WTC11 (cell line): ENCODE measurements at places on chromosomes 16 and 17.

DNA sequence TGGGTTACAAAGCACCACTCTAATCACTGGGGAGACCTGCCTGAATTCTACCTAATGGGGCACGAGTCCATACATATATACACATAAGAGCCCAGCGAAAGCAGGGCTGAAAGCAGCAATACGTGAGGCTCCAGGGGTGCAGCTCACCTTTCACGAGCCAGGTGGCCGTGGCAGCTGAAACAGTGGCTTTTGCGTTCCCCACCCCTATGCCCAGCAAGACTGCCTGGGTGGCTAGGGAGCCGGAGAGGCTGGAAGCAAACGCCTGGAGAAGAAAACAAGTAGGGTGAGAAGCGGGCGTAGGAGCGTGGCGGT lies 618 bp downstream of the RUSF1 start:
- no peak for DNase-seq
- H3K27ac ChIP-seq: peak overlapping the region; percentile 58
- peaks cover 21% of the 10 kb centered on the region for H3K4me1 ChIP-seq
- peak overlapping the region; percentile 92 for H3K4me3 ChIP-seq
- no peaks in the 10 kb centered on the region for H3K36me3 ChIP-seq
- peaks cover 2% of the 10 kb centered on the region for H3K27me3 ChIP-seq

- no peak overlapping the region for H3K4me3 ChIP-seq
- no peaks in the 10 kb centered on the region for H3K27me3 ChIP-seq
- no peaks in the 10 kb centered on the region for H3K36me3 ChIP-seq
- H3K4me1 ChIP-seq: peaks cover 19% of the 10 kb centered on the region
- DNase-seq: peak; percentile 42
- H3K27ac ChIP-seq: no peak overlapping the region
Observed at GRCh38 chr16:85402910-85403692, 210.0 kb upstream of the GSE1 start.

DNA sequence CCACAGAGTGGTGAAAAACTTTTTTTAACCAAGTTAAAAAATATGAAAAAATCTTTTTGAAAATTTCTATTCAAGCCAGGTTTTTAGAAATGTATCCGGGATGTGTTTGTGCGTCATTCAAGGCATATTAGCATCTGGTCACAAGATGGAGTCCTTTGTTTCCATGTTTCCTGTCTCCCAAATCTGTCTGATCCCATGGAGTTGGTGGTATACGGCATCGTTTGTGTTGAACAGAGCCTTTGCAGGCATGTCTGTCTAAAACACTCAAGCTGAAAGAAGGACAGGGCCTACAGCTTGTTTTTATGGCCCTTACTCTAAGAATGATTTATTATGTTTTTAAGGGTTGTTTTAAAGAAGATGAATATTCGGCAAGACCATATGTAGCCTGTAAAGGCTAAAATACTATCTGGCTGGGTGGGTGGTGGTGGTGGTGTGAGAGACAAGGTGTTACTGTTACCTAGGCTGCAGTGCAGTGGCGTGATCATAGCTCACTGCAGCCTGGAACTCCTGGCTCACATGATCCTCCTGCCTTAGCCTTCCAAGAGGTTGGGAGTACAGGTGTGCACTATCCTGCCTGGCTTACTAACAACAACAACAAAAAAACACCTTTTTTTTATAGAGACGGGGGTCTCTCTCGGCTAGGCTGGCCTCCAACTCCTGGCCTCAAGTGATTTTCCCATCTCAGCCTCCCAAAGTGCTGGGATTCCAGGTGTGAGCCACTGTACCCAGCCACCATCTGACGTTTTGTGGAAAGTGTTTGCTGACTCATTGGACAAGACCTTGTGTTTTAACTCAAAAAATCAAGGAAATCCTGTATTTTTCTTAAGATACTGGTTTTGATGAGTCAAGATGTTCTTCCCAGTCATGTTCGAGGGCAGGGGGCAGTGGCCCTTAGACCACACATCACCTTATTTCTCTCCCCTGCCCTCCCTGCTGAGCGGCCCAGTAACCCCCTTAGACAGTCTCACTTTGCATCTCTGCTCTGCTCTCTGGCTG lies 52.2 kb downstream of the NDE1 start:
- H3K4me3 ChIP-seq: no peak overlapping the region
- H3K36me3 ChIP-seq: peaks cover 24% of the 10 kb centered on the region
- H3K27ac ChIP-seq: no peak overlapping the region
- H3K4me1 ChIP-seq: no peaks in the 10 kb centered on the region

GRCh38 chr16:50789757-50790156 lies 47.9 kb downstream of the CYLD start:
- H3K36me3 ChIP-seq: peaks cover 7% of the 10 kb centered on the region
- no peak for DNase-seq
- H3K27me3 ChIP-seq: no peaks in the 10 kb centered on the region
- no peaks in the 10 kb centered on the region for H3K4me1 ChIP-seq

- peaks cover 66% of the 10 kb centered on the region for H3K4me1 ChIP-seq
- peaks cover 15% of the 10 kb centered on the region for H3K36me3 ChIP-seq
- H3K4me3 ChIP-seq: peak overlapping the region; percentile 43
- DNase-seq: no peak
- no peaks in the 10 kb centered on the region; the same call in 1 of the 2 replicates for H3K27me3 ChIP-seq
- peak overlapping the region; percentile 81 for H3K27ac ChIP-seq
Observed at GRCh38 chr16:60214311-60214710, 1480.2 kb upstream of the GOT2 start.

- no peak overlapping the region for H3K27ac ChIP-seq
- H3K27me3 ChIP-seq: peaks cover 92% of the 10 kb centered on the region
- peak; percentile 51 for DNase-seq
Observed at GRCh38 chr17:47851764-47852112, 775 bp upstream of the SP6 start.

DNA sequence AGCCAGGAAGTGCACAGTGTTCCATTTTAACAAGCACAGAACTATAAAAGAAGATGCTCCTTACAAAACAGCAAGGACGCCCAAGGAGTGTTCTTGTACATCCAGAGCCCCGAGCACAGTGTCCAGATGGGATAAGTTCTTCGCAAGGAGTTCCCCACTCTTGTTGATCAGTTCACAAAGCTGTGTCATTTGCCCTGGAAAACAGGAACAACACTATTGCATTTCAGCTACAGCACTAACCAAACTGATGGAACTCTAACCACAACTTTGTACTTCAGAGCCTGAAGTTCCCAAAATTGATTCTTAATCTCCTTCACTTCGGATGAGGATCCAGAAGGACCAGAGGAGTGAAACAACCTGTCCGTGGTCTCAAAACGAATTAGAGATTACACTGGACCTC lies 5.1 kb downstream of the COPS3 start:
- no peak overlapping the region for H3K27ac ChIP-seq
- H3K4me3 ChIP-seq: no peak overlapping the region
- H3K36me3 ChIP-seq: peaks cover 23% of the 10 kb centered on the region
- no peak for DNase-seq

GRCh38 chr16:55655897-55656681 lies at the start of gene SLC6A2:
SLC6A2 (plus strand) TSS chr16:55655988; CDS start chr16:55656695, 707 bp downstream.
- H3K27me3 ChIP-seq: peaks cover 47% of the 10 kb centered on the region
- H3K4me1 ChIP-seq: peaks cover 8% of the 10 kb centered on the region
- H3K4me3 ChIP-seq: peak within 1 kb of the TSS; percentile 79
- H3K36me3 ChIP-seq: no peaks in the 10 kb centered on the region
- no peak within 1 kb of the TSS for H3K27ac ChIP-seq
- DNase-seq: peak; percentile 67

GRCh38 chr16:85566561-85567100 lies 46.5 kb upstream of the GSE1 start:
- no peak overlapping the region for H3K4me3 ChIP-seq
- H3K27me3 ChIP-seq: no peaks in the 10 kb centered on the region
- H3K27ac ChIP-seq: no peak overlapping the region; the same call in 1 of the 2 replicates
- peaks cover 7% of the 10 kb centered on the region for H3K36me3 ChIP-seq
- H3K4me1 ChIP-seq: peaks cover 88% of the 10 kb centered on the region

DNA sequence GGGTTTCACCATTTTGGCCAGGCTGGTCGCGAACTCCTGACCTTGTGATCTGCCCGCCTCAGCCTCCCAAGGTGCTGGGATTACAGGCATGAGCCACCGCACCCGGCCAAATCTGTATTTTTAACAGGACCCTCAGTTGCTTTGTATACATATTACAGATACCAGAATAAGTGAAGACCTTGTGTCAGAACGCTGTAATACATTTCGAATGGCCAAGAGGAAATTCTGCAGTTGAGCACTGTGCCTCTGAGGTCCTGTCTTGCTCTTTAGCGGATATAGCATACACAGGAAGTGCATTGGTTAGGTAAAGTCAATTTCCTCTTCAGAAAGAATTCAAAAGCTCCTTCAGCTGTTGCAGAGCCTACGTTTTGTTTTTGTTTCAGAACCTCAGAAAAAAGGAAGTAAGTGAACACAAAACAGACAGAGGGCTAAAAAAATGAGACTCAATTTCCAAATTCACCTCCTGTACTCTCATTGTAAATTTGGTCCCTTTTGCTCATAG lies 15.7 kb downstream of the CRLF3 start:
- H3K27ac ChIP-seq: peak overlapping the region; percentile 85
- peaks cover 25% of the 10 kb centered on the region for H3K4me1 ChIP-seq
- H3K27me3 ChIP-seq: no peaks in the 10 kb centered on the region
- no peak overlapping the region for H3K4me3 ChIP-seq
- peaks cover 13% of the 10 kb centered on the region for H3K36me3 ChIP-seq

DNA sequence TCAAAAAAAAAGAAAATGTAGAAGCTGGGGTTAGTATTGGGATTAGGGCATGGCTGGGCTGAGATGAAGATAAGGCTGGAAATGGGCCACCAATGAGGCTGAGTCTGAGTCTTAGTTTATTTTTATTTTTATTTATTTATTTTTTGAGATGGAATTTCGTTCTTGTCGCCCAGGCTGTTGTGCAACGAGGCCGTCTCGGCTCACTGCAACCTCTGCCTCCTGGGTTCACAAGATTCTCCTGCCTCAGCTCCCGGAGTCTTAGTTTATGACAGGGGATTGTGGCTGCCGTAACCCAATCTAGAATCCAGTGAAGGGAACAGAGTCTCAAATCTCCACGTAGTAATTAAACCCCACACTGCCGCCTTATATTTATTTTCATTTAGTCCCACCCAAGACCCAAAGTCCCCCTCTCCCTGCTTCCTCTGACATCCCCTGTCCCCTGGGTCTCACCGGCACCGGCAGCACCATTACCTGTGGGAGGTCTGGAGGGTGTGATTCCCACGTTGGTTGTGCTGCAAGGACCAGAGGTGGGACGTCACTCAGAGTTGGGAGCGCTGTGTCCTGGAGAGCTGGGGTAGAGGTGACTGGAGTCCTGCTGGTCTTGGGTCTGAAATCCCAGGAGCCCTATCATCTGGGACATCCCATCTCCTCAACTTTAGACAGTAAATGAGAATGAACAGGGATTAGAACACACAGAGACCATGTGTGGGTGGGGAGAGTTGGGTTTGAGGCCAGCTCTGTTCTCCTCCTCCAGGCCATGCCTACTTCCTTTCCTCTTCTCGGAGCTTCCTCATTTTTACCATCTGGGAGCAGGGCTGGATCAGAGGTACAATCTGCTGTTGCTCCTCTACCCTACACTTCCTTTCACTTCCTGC lies at the start of gene CLEC10A:
CLEC10A (minus strand) TSS at position 671 of the 875 bp plus-strand sequence. CDS start 1,439 bp downstream, outside the sequence.
- no peak for DNase-seq
- H3K27ac ChIP-seq: no peak within 1 kb of the TSS; the same call in 1 of the 2 replicates
- H3K4me1 ChIP-seq: no peaks in the 10 kb centered on the region
- peaks cover 7% of the 10 kb centered on the region for H3K27me3 ChIP-seq
- H3K4me3 ChIP-seq: no peak within 1 kb of the TSS

GRCh38 chr17:1916963-1917715 lies 87.3 kb downstream of the RPA1 start:
- DNase-seq: no peak
- H3K27ac ChIP-seq: no peak overlapping the region
- peaks cover 42% of the 10 kb centered on the region for H3K27me3 ChIP-seq
- no peaks in the 10 kb centered on the region for H3K36me3 ChIP-seq
- peaks cover 3% of the 10 kb centered on the region for H3K4me1 ChIP-seq

GRCh38 chr16:19884611-19885450 lies at the start of gene GPRC5B:
GPRC5B (minus strand) TSS chr16:19884848; CDS start chr16:19872845, 12,003 bp downstream.
- peak within 1 kb of the TSS; percentile 81 for H3K4me3 ChIP-seq
- H3K36me3 ChIP-seq: peaks cover 9% of the 10 kb centered on the region
- DNase-seq: peak; percentile 50
- no peak within 1 kb of the TSS for H3K27ac ChIP-seq
- H3K4me1 ChIP-seq: peaks cover 41% of the 10 kb centered on the region

DNA sequence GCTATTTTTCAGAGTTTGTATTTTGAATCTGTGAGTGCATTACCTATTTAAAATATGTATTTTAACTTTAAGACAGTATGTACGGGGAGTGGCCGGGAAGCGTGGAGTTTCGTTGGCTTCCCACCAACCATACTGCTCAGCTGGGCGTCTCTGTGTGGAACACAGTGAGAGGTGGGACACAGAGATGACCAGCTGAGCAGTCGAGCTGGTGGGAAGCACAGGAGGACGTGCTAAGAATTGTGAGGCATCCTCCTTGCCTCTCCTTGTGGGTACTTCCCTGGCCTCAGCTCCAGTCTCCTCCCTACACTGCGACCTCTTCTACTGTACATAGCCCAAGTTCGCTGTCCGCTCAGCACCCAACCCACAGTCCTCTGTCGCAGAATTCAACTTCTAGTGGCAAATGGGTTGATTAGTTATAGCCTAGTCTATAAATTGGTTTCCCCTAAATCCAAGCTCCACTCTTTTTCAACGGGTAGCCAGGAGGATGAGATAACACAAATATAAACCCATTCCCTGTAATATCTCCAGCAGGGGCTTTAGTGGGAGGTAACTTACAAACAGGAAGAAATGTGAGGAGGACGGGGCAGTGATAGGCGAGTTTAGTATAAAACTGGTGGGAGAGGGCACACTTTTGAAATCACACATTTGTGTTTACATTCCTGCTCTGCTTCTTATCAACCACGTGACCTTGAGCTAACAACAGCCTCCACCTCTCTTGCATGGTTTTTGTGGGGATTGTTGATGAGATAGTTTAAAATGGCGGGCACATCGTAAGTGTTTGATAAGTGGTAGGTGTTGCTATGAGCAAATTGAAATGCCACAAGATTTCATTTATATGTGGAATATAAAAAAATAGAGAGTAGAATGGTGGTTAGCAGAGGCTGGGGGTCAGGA lies 211.9 kb upstream of the HS3ST3A1 start:
- H3K36me3 ChIP-seq: no peaks in the 10 kb centered on the region
- H3K27me3 ChIP-seq: no peaks in the 10 kb centered on the region
- no peaks in the 10 kb centered on the region for H3K4me1 ChIP-seq
- H3K27ac ChIP-seq: no peak overlapping the region
- DNase-seq: no peak
